Fibroblast of the aortic adventitia (primary cell): ENCODE measurements at places on chromosomes 5 and 9. TPM values are rescaled to one million over a fixed set of nuclear protein-coding genes. Genes with fewer than 3 reads are reported as not detected.

Gene ADAMTS19
- 0.09 TPM in 1 of 2 replicates, not detected in the other for total RNA-seq

Gene RAD50
- total RNA-seq: 54.7 and 250 TPM in 2 replicates

Gene VCAN
- total RNA-seq: 455 and 1,493 TPM in 2 replicates

Gene STPG3
- not detected in 2 replicates for total RNA-seq

Gene IFNA13
- total RNA-seq: not detected in 2 replicates

Gene DMRT3
- not detected in 2 replicates for total RNA-seq
